Central memory CD8-positive, alpha-beta T cell (primary cell): ENCODE measurements at places on chromosomes 7 and 10.

GRCh38 chr10:48503293-48503911 is 101.5 kb downstream of the ARHGAP22 start:
- DNase-seq = no peak
- peaks cover 10% of the 10 kb centered on the region for H3K27me3 ChIP-seq
- no peak overlapping the region for H3K27ac ChIP-seq
- no peaks in the 10 kb centered on the region for H3K36me3 ChIP-seq
- H3K4me3 ChIP-seq = no peak overlapping the region
- H3K4me1 ChIP-seq = no peaks in the 10 kb centered on the region

DNA sequence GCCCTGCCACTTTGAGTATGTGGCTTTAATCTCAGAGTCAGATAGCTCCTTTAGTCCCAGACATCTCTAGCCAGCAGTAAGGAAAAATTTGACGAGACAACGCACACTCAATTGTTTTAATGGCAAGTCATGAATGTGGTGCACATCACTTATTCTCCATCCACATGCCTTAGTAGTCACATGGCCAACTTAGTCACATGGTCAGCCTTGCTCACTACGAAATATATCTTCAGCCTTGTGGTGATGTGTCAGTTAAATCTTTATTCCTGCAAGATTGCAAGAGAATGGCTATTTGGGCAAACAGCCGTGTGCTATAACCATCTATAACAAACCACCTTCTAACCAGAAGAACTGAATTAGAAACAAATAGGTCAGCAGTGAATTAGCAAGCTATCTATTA is 871.1 kb upstream of the CELF2 start:
- no peaks in the 10 kb centered on the region for H3K27me3 ChIP-seq
- H3K4me1 ChIP-seq = no peaks in the 10 kb centered on the region
- no peak overlapping the region for H3K27ac ChIP-seq
- no peak for DNase-seq
- H3K4me3 ChIP-seq = no peak overlapping the region

DNA sequence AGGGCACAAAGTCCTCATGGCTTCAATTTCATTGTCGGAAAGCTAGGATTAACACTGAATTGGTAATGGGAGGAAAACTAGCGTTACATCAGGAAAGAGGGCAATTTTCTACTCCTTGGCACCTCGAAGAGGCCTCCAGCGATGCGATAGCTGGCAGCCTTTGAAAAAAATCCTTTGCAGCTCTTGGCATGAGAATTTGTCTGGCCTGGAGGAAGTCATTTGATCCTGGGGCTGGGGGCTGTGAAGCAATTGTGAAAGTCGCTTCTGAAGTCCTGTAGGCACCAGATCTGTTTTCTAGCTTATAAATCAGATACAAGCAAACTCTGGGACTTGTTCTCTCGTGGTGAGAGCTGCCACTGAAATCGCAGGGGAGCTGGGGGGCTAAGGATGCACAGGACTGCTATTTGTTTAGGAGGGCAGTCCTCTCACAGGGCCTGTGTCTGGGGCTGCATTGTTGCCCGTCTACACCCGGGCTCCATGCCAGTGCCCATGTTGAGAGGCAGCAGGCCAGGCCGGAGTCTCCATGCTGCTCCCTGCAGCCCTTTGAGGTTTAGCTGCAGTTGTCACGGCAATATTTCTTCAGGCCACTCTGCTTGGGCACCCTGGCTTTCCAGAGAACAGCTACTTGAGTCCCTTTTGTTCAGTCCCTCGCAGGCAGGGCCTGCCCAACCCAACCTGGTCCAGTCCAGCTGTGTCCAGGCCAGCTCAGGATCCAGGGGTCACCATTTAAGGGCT is 206.8 kb upstream of the LYZL1 start:
- peaks cover 42% of the 10 kb centered on the region for H3K27me3 ChIP-seq
- H3K4me1 ChIP-seq = no peaks in the 10 kb centered on the region
- no peak overlapping the region for H3K27ac ChIP-seq
- H3K36me3 ChIP-seq = no peaks in the 10 kb centered on the region
- no peak overlapping the region for H3K4me3 ChIP-seq

- H3K27ac ChIP-seq = no peak overlapping the region
- peaks cover 24% of the 10 kb centered on the region for H3K27me3 ChIP-seq
- no peaks in the 10 kb centered on the region for H3K36me3 ChIP-seq
- H3K4me1 ChIP-seq = peaks cover 35% of the 10 kb centered on the region
- no peak overlapping the region for H3K4me3 ChIP-seq
Observed at GRCh38 chr10:114103284-114103683, 59.6 kb downstream of the ADRB1 start.

DNA sequence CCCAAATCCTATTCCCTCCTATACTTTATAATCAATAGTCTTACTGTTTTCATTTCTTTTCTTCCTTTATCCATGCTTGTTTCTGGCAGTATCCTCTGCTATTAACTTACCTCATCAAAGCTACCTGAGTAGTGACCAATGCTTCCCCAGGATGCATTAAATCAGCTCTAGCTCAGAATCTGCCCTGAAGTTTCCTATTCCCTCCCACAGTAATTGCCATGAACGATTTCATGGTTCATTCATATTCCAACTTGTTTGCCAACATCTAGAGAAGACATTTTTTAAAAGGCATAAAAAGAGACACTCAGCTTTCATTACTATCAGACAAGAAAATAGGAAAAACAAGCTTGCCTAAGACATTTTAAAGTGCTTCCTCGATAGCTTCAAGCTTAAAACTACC is 42.3 kb downstream of the COA1 start:
- H3K27me3 ChIP-seq = no peaks in the 10 kb centered on the region
- H3K36me3 ChIP-seq = peaks cover 3% of the 10 kb centered on the region
- H3K27ac ChIP-seq = no peak overlapping the region
- no peak overlapping the region for H3K4me3 ChIP-seq
- no peak for DNase-seq

DNA sequence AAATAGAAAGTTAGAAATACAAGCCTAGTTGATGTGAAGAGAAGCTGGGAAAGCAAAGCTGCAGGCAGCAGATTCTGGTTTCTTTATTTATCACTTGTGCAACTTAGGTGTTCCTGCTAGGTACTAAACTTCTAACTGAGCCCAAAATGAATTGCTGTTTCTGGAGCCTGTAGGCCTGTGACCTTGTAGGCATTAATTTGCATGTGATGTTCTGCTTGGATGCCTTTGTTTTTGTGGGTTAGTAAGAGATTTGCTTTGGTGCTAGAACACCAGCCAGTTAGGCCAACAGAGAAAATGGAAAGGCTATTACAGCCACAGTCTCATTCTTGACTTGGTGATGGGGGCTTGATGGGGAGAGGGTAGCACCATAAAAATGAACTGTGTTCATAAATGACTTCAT is 370.7 kb downstream of the PPP1R3A start:
- no peaks in the 10 kb centered on the region for H3K4me1 ChIP-seq
